ACHN (cell line): ENCODE measurements at places on chromosomes 5 and 9.

GRCh38 chr9:126411225-126411947, 84.8 kb downstream of the MVB12B start:
- DNase-seq = no peak

DNA sequence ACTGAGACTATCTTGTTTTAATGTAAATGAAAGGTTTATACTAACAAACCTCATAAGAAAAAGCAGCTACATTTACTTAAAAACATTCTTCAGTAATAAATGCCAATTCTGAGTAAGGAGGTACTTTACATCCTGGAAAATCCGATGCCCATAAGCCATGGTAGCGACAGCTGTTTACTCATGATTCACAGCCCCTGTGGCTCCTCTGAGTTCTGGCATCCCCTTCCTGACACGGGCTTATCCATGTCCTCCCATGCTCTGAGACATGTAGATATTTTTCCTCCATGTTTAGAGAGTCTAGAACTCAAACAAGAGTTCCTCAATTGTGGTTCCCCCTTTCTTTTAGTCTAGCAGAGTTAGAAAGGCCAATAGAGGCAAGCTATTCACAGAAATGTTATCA, 63.1 kb upstream of the DEPDC1B start:
- no peak for DNase-seq

GRCh38 chr5:82445726-82446335, 167.7 kb upstream of the RPS23 start:
- no peak for DNase-seq

- no peak for DNase-seq
These were observed 669.9 kb downstream of the MTRR start for GRCh38 chr5:8538821-8539220.

DNA sequence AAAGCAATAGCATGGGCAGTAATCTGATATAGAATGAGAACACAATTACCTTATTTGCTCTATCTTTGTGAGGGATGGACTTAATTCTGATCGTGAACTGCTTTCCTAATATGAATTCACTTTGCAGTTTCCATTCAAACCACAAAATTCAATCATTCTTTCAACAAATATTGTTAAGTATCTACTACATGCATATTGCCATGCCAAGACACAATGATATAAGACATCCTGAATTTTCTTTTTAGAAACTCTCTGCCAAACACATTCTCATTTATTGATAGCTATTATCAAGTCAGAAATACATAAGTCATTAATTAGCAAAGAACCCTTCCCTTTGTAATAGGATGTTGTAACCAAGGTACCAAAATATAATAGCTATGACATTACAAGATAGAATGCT, 121.6 kb upstream of the TARS1 start:
- DNase-seq = no peak

DNA sequence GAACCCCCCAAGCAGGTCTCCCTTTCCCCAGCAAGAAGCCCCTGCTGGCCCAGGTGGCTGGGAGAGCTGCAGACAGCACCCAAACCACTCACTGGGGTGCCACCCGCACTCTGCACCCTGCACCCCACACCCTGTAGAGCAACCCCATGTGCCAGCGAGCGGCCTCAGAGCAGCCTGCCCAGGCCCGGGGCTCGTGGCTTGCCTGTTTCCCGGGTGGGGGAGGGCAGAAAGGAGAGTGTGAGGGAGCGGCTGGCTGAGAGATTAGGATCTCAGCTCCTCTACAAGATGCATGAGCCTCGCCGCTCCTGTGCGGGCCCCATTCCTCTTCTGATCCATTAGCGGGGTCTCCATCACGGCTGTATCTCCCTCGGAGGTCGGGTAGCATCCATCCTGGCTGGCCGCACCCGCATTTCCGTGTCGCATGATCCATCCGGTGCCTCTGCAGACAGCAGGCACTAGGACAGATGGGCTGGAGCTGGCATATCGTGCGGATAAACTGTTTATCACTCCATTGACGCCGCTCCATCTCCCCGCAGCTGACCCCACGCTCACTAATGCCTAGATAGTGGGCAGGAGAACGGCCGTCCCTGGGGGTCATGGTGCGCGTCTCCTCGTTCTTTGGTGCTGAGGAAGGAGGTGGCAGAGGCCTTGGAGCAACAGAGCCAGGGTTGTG, 54.4 kb downstream of the MRPL36 start:
- no peak for DNase-seq

- DNase-seq = no peak
These were observed 258.1 kb downstream of the SYK start for GRCh38 chr9:91059713-91060112.

- DNase-seq = peak; percentile 88
These were observed 18.2 kb upstream of the DCP2 start for GRCh38 chr5:112958093-112959088.

- DNase-seq = no peak
These were observed 192.3 kb upstream of the GLRA1 start for GRCh38 chr5:152116934-152117333.

DNA sequence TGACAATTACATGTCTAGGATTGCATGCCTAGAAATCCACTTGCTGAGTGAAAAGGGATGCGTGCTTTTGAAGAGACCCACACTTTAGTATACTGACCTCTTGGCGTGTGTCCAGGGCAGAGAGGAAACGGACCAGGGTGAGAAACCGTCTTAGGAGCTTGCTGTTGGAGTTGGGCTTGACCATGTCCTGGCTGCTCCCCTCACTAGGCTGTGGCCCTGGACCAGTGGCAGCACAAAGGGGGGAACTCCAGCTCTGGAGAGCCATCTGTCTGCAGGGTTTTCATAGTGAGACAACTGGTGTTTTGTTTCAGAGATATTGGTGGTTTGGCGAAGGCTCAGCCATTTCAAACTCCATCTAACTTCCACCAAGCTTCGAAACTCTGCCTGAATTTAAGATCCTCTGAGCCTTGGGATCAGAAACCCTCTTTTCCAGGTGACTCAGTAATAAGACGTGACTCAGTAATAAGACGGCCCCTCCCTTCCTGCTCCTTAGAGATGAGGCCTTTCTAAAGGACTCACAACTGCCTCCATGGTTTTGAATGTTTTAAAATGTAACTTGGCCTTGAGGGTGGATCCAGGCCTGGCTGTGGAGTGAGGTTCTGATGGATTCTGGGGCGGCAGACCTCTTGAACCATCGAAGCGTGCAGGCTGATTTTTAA, 165.8 kb downstream of the MELK start:
- no peak for DNase-seq

DNA sequence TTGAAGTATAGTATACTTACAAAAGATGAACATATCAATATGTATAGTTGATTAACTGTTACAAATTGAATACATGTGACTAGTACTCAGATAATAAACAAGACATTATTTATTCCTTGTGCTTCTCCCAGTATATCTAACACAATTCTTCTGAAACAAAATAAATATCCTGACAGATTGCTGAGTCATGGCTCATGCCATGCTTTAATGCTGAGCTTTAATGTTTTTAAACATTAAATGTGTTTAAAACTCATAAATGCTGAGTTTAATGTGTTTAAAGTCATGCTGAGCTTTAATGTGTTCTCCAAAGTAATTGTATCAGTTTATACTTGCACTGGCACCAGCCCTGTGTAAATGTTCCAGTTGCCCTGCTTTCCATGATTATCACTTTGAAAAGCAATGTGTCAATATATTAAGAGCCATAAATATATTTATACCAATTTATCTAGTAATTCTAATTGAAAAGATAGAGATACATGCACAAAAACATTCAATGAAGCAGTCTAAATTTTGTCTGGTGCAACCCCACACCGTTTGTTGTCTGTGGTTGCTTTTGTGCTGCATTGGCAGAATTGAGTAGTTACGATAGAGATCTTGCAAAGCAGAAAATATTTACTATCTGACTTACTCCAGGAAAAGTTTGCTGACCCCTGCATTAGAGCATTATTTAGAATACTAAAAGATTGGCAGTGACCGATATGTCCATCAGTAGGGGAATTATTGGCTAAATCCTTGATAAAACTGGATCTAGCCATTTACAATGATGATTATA, 15.7 kb downstream of the KIAA1958 start:
- no peak for DNase-seq

DNA sequence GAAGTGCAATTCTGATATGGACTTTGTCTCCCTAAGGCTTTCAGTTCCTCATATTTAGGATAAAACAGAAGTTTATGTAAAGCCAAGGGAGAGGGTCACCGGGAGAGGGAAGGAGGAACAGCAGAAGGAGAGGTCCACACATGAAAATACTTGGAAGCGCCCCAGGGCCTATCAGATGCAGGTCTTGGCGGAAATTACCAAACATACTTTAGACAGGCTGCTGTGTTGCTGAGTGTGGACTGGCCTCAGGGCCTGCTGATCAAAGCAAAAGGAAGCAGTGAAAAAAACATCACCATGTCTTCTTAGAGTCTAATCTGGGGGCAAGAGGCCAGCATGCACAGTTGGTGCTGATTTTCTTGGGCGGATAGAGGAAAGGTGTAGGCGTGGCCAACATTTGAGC, 14.1 kb upstream of the NTRK2 start:
- DNase-seq = no peak

DNA sequence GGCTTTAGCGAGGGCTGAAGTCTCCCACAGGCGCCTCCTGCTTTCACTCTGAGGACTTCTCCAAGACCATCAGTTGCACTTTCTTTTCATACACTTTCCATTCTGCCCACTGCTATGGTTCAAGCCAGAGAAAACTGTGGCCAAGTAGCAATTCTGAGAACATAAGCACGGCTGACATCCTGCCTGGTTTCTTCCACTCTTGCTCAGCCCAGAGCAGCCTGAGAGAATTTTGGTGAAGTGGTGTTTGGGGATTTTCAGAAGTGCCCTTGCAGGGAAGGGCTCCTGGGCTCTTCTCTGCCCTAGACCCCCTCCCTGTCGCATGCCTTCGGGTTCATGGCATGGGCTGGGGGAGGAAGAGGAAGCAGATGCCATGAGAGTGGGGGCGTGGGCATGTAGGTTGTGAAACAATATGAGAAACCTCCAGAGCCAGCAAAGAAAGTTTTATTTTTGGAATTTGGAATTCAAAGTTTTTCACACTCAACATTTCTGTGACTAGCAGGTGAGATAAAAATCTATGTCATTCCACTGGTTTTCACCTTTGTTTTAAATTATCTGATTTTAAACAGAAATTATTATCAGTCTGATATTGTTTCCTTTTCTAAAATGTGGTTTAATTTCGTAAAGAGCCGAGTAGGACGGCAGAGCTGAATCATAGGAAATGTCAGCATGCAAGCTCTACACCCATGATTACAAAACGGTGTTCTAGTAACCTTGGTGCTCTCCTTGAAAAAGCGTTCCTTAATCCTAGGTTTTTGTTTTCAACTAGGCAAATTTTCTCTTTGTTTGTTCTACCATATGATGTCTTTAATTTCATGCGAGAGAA, 27.8 kb upstream of the TNFSF8 start:
- no peak for DNase-seq

DNA sequence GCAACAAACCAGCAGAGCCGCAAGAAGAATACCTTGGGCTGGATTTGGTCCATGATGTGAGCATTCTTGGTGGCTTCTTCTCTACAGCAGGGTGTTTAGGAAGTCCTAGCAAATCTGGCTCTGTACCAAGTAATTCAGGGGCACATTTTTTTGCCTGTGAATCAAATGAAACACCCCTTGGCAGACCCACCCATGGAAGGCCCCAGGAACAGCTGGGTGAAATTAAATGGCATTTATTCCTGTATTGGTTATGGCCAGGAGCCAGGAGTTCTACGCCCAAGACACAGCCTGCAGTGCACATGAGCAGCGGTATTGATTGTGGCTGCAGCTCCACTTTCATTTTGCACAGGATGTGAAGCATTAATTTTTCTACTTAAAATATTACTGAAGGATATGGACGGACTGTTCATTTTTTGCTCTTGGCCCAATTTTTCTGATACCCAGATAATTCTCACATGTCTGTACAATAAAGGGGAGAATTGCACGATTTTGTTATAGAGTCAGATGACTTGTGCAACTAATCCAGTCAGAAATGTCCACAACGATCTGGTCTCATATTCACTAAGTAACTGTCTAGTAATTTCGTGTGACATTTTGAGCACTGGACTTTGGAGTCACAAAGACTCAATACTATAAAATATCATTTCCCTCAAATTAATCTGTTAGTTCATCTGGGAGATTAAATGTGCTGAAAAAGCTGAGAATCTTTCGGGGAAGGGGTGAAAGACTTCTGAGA, 120.7 kb upstream of the APC start:
- DNase-seq = no peak

GRCh38 chr9:114666401-114666800, 8.8 kb upstream of the TEX53 start:
- DNase-seq = no peak

DNA sequence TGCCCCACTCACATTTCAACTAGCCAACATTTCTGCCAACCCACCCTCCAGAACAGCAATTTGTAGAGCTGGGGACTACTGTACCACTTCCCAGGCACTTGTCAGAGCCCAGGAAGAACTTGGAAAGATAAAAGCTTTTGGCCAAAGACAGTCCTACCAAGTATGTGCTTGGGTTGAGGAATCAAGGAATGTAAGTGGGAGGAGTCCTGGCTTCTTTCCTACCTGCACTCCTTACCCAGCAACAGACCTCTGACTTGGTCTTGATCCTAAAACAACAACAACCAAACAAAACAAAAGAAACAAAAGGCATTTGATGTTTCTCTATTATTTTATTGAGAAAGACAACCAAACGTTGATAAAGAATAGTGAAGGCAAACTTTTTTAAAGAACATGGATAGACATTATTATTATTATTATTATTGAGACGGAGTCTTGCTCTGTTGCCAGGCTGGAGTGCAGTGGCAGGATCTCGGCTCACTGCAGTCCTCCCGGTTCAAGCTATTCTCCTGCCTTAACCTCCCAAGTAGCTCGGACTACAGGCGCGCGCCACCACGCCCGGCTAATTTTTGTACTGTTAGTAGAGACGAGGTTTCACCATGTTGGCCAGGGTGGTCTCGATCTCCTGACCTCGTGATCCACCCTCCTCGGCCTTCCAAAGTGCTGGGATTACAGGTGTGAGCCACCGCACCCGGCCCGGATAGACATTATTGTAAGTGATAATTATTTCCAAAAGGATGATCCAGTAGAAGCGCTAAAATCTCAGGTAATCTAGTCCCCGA, 33.5 kb downstream of the ANXA2R start:
- no peak for DNase-seq

DNA sequence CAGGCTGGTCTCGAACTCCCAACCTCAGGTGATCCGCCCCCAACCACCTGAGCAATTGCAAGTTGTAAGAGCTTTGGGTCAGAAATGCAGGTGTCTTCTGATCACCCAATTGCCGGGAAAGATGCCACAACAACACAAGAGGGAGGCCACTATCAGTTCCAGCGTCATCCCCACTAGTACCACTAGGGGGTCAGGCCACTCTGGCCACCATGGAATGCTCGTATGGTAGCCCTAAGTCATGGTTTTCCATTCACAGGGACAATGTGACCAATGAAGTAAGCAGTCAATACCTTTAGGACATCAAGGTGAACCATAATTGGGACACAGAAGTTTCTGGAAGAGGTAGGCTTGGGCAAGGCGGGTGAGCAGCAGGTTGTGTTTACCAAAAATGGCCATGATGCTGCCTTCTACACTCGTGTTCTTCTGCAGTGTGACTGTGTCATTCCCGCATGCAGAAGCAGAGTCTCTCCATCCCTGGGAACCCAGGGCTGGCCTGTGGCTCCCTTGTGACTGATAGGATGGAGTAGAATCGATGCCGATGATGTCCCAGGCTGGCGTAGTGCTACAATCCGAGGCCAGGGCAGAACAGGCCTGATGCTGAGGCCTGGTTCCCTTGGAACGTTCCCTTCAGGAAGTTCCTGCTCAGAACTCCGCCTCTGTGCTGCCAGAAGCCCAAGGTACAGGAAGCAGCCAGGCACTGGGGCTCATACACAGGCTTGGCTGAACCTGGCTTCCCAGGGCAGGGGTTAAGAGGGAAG, 42.2 kb upstream of the ANKRD33B start:
- DNase-seq = no peak

- DNase-seq = no peak
These were observed 390.0 kb downstream of the DTWD2 start for GRCh38 chr5:118598311-118598710.

GRCh38 chr9:76699971-76700370, 64.3 kb upstream of the PCA3 start:
- no peak for DNase-seq
